ENCODE measurements at places on chromosomes 16 and 17.

GRCh38 chr16:27508476-27508875, 41.2 kb downstream of the GTF3C1 start:
- H3K4me1 ChIP-seq: no peaks in the 10 kb centered on the region
- no peak for DNase-seq
- peaks cover 45% of the 10 kb centered on the region for H3K36me3 ChIP-seq
- H3K27me3 ChIP-seq: no peaks in the 10 kb centered on the region

- no peaks in the 10 kb centered on the region for H3K27me3 ChIP-seq
- no peaks in the 10 kb centered on the region for H3K4me1 ChIP-seq
- no peak overlapping the region for H3K27ac ChIP-seq
- no peaks in the 10 kb centered on the region for H3K36me3 ChIP-seq
- no peak overlapping the region for H3K4me3 ChIP-seq
Measured at GRCh38 chr17:31216031-31216751, 80.8 kb downstream of the OMG start.

DNA sequence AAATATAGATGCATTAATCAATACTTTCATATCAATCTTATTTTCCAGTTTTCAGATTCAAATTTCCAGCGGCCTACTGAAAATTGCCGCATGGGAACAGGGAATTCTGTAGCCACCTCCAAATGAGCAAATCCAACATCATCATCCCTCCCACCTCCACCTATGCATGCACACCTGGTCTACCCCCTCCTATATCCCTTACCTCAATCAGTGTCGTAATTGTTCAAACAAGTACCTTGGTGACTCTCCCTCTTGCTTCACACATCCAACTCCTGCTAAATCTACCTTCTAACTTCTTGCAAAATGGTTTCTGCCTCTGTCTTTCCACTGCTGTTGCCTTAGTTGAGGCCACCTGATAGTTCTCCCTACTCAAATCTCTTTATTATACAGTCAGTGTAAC, 160.1 kb downstream of the SOX9 start:
- no peaks in the 10 kb centered on the region for H3K27me3 ChIP-seq
- no peaks in the 10 kb centered on the region for H3K4me1 ChIP-seq
- no peak overlapping the region for H3K27ac ChIP-seq

- H3K27ac ChIP-seq: peak overlapping the region; percentile 92
- no peak overlapping the region for H3K4me3 ChIP-seq
- no peaks in the 10 kb centered on the region for H3K27me3 ChIP-seq
- H3K36me3 ChIP-seq: peaks cover 34% of the 10 kb centered on the region
- H3K4me1 ChIP-seq: peaks cover 57% of the 10 kb centered on the region
Measured at GRCh38 chr17:75688209-75688825, 21.2 kb downstream of the SAP30BP start.

DNA sequence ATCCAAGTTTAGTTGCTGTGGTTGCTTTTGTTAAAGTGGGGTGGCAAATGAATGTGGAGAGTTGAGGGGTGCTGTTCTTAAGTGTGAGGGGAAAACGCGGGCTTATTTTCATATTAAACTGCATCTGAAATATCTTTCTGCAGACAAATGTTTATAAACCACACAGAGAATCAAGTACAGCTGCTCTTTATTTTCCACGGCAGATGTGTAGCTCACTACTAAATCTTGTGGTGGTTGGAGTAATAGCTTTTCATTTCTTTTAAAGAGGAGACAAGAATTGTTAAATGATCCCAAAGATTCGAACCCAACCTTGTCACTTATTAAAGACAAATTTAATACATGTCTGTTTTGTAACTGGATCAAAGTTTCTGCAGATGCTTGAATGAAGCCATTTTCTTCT, 2.1 kb downstream of the CLTC start:
- H3K4me3 ChIP-seq: peak overlapping the region; percentile 83
- H3K36me3 ChIP-seq: peaks cover 20% of the 10 kb centered on the region
- peaks cover 7% of the 10 kb centered on the region for H3K27me3 ChIP-seq
- no peak for DNase-seq
- H3K4me1 ChIP-seq: peaks cover 61% of the 10 kb centered on the region
- H3K27ac ChIP-seq: no peak overlapping the region

GRCh38 chr17:77266213-77266612, 125.4 kb downstream of the SEC14L1 start:
- H3K4me1 ChIP-seq: no peaks in the 10 kb centered on the region
- peaks cover 35% of the 10 kb centered on the region for H3K27me3 ChIP-seq
- no peak overlapping the region for H3K27ac ChIP-seq
- no peak overlapping the region for H3K4me3 ChIP-seq
- DNase-seq: no peak

- no peak for DNase-seq
- H3K36me3 ChIP-seq: no peaks in the 10 kb centered on the region
- peaks cover 13% of the 10 kb centered on the region for H3K27me3 ChIP-seq
- no peak overlapping the region for H3K27ac ChIP-seq
Measured at GRCh38 chr17:73340093-73340596, 28.3 kb upstream of the CDC42EP4 start.

GRCh38 chr17:43400943-43401717, 2.3 kb downstream of the ARL4D start:
- no peak overlapping the region for H3K27ac ChIP-seq
- no peak for DNase-seq
- H3K4me3 ChIP-seq: peak overlapping the region; percentile 91
- H3K27me3 ChIP-seq: no peaks in the 10 kb centered on the region

- no peak for DNase-seq
- H3K27me3 ChIP-seq: peaks cover 8% of the 10 kb centered on the region
- no peak overlapping the region for H3K4me3 ChIP-seq
- H3K27ac ChIP-seq: no peak overlapping the region
- H3K36me3 ChIP-seq: no peaks in the 10 kb centered on the region
Measured at GRCh38 chr17:65170839-65171238, 33.7 kb downstream of the RGS9 start.

DNA sequence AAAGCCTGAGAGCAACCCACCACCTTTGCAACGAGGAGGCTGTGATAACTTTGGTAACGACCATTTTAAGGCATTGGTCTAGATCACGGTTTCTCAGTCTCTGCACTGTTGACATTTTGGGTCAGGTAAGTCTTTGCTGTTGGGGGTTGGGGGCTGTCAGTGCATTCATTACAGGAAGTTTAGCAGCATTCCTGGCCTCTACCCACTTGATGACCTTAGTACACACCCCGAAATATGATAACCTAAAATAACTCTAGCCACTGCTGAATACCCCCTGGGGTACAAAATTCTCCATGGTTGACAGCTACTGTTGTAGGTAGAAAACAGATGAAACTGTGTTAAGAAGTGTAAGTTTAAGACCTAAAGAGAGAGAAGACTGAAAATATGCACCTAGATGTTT, 36.3 kb downstream of the ADAMTS18 start:
- H3K27me3 ChIP-seq: no peaks in the 10 kb centered on the region
- no peak for DNase-seq
- H3K4me1 ChIP-seq: no peaks in the 10 kb centered on the region
- H3K27ac ChIP-seq: no peak overlapping the region
- no peaks in the 10 kb centered on the region for H3K36me3 ChIP-seq

DNA sequence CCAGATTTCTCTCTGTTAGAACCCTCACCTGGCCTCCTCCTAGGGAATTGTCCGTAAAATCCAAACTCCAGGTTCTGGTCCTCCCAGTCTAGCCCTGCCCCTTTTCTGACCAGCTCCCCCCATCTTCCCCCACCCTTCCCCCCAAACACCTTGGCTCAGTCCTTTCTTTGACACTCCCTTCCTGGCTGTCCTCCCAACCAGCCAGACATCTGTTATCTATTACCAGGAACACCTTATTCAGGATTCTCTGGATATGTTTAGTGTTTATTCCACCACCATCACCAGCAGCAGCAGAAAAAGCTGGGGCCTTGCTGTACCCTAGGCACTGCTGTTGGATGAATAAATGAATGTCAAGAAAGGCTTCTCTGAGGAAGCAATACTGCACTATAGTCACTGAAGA, 4.0 kb upstream of the CMTM3 start:
- H3K27me3 ChIP-seq: peaks cover 5% of the 10 kb centered on the region
- no peak overlapping the region for H3K27ac ChIP-seq
- peaks cover 13% of the 10 kb centered on the region for H3K36me3 ChIP-seq
- H3K4me3 ChIP-seq: no peak overlapping the region
- DNase-seq: no peak

DNA sequence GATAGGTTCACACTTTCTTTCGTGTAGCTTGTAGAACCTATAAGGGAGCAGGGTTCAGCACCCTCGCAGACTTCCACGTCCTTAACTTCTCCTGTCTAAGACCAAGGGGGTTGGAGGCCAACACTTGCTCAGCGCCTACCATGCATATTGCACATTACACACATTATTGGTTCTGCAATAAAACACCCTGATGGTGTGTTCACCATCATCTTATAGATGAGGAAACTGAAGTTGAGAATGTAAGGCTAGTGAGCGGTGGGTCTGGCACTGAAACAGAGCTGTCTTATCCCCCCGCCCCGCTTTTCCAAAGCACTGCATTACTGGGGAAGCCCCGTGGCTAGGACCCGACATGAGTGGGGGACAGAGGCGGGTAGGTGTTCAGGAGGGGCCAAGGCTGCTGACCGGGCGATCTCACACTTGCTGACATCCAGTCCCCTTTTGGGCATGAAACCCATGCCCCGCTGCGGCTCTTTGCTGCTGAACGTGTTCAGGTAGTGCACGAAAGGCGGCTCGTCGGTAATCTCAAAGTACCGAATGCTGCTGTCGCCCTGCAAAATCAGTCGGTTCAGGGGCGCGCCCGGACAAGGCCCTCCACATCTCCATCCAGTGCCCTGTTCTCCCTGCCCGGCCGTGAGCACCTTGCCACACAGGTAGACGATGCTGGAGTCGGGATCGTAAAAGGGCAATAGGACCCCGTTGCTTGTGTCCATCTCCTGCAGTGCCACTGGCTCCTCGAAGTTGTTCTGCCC, 6.2 kb downstream of the CORO6 start:
- H3K4me3 ChIP-seq: peak overlapping the region; percentile 81
- peaks cover 58% of the 10 kb centered on the region for H3K4me1 ChIP-seq
- H3K27me3 ChIP-seq: peaks cover 59% of the 10 kb centered on the region
- peak; percentile 37 for DNase-seq
- peak overlapping the region; percentile 84 for H3K27ac ChIP-seq

- H3K27ac ChIP-seq: no peak overlapping the region
- peak; percentile 87 for DNase-seq
- peaks cover 4% of the 10 kb centered on the region for H3K4me1 ChIP-seq
- peaks cover 43% of the 10 kb centered on the region for H3K27me3 ChIP-seq
- H3K4me3 ChIP-seq: no peak overlapping the region
Measured at GRCh38 chr17:57783338-57783742, 38.2 kb upstream of the CCDC182 start.

GRCh38 chr16:59201821-59202220, 467.7 kb upstream of the GOT2 start:
- no peak overlapping the region for H3K27ac ChIP-seq
- H3K4me3 ChIP-seq: no peak overlapping the region
- no peaks in the 10 kb centered on the region for H3K36me3 ChIP-seq
- no peaks in the 10 kb centered on the region for H3K4me1 ChIP-seq

- peaks cover 3% of the 10 kb centered on the region for H3K27me3 ChIP-seq
- peak; percentile 57 for DNase-seq
- H3K36me3 ChIP-seq: peaks cover 19% of the 10 kb centered on the region
- peak overlapping the region; percentile 90 for H3K27ac ChIP-seq
Measured at GRCh38 chr16:23509782-23510163, 521 bp downstream of the GGA2 start.

GRCh38 chr17:44362949-44363612, 572 bp downstream of the FAM171A2 start:
- H3K27me3 ChIP-seq: peaks cover 95% of the 10 kb centered on the region
- no peak overlapping the region for H3K27ac ChIP-seq
- DNase-seq: peak; percentile 52
- peaks cover 2% of the 10 kb centered on the region for H3K4me1 ChIP-seq

- H3K4me1 ChIP-seq: no peaks in the 10 kb centered on the region
- H3K27ac ChIP-seq: no peak overlapping the region
- no peaks in the 10 kb centered on the region for H3K27me3 ChIP-seq
- H3K36me3 ChIP-seq: no peaks in the 10 kb centered on the region
- H3K4me3 ChIP-seq: no peak overlapping the region
Measured at GRCh38 chr17:33521784-33522183, 228.7 kb upstream of the ASIC2 start.

DNA sequence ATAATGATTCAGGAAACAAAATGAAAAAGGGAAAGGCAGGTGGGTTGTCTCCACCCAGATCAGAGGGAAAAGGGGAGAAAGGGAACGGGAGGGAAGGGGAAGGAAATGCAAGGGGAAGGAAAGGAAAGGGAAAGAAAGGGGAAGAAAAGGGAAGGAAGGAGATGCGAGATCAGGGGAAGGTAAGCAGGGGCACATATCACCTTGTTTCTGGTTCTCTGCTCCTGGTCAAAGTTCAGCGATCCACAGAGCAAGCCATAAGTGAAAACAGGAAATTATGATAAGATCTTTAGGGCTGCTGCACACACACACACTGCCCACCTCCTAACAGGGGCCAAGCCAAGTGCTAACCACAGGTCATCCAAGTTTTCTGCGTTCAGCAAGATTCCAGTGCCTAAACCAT, 37.5 kb upstream of the GRIN2A start:
- DNase-seq: no peak
- peaks cover 5% of the 10 kb centered on the region for H3K27me3 ChIP-seq
- H3K36me3 ChIP-seq: no peaks in the 10 kb centered on the region

- no peak overlapping the region for H3K27ac ChIP-seq
- peaks cover 6% of the 10 kb centered on the region for H3K4me1 ChIP-seq
- H3K36me3 ChIP-seq: peaks cover 6% of the 10 kb centered on the region
- H3K4me3 ChIP-seq: no peak overlapping the region
- no peaks in the 10 kb centered on the region for H3K27me3 ChIP-seq
- no peak for DNase-seq
Measured at GRCh38 chr17:40241252-40241834, 22.2 kb downstream of the WIPF2 start.

DNA sequence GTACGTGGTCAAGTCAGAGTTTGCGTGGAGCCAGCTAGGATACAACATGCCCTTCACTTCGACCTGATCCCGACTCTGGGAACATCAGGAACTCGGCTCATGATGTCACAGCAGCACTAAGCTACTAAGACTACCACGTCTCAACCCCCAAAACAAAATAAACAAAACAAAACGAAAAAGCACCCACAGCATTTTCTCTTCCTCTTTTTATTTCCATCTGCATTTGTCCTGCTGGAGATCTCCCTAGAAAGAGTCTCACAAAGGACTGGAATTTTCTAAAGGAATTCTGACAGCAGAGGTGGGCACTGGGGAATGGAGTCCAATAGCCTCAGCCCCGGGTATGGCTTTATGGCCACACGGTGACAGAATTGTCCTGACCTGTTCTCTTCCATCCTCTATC, 196.6 kb downstream of the SALL1 start:
- no peak overlapping the region for H3K27ac ChIP-seq
- H3K36me3 ChIP-seq: no peaks in the 10 kb centered on the region
- H3K27me3 ChIP-seq: peaks cover 10% of the 10 kb centered on the region
- no peak overlapping the region for H3K4me3 ChIP-seq
- no peaks in the 10 kb centered on the region for H3K4me1 ChIP-seq

- DNase-seq: no peak
- no peaks in the 10 kb centered on the region for H3K27me3 ChIP-seq
- no peak overlapping the region for H3K4me3 ChIP-seq
- peaks cover 15% of the 10 kb centered on the region for H3K4me1 ChIP-seq
- H3K27ac ChIP-seq: no peak overlapping the region
- H3K36me3 ChIP-seq: peaks cover 5% of the 10 kb centered on the region
Measured at GRCh38 chr16:28858421-28858820, 5.2 kb upstream of the SH2B1 start.

All from activated naive CD4-positive, alpha-beta T cell treated with anti-CD3 and anti-CD28 coated beads, Interleukin-2, amount 10 ng/mL, durations not matched to agents 7 days and 5 days (primary cell).